ENCODE measurements at places on chromosomes 2 and 18. TPM values are rescaled to one million over a fixed set of nuclear protein-coding genes. Genes with fewer than 3 reads are reported as not detected.

VIT gene
- 3.6 TPM for total RNA-seq

PTPRN gene
- 1.1 TPM for total RNA-seq

NDUFS1 gene
- total RNA-seq: 67.9 TPM

GTF3C2 gene
- 61.4 TPM for total RNA-seq

BMP10 gene
- total RNA-seq: not detected

CNGA3 gene
- 0.10 TPM for total RNA-seq

ACTG2 gene
- 8.3 TPM for total RNA-seq

FLACC1 gene
- total RNA-seq: 1.1 TPM

CHRNA1 gene
- 0.41 TPM for total RNA-seq

POTEF gene
- total RNA-seq: 1.1 TPM

PPM1G gene
- 127 TPM for total RNA-seq

ELOA2 gene
- not detected for total RNA-seq

- no peaks in the 10 kb centered on the region for H3K27me3 ChIP-seq
- no peak overlapping the region for H3K4me3 ChIP-seq
Measured at GRCh38 chr2:44295633-44296359, 20.5 kb downstream of the SLC3A1 start.

DNA sequence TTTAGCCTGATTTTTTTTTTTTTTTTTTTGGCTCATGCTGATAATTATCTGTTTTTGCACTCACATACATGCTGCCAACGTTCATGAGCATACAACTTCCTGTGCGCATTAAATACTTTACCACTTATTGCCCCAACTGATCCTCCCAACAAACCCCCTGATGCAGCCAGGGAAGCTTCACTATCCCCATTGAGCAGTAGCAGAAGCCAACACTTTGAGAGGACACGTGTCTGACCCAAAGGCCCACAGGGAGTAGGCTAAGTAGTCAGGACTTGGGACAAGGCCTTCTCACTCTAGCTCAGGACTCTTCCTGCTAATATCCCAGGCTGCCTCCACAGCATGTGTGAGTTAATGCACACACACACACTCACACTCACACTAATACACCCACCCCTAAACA, 36.2 kb upstream of the MAT2A start:
- H3K36me3 ChIP-seq: no peaks in the 10 kb centered on the region
- peaks cover 4% of the 10 kb centered on the region for H3K4me1 ChIP-seq
- H3K4me3 ChIP-seq: no peak overlapping the region
- peaks cover 6% of the 10 kb centered on the region for H3K27me3 ChIP-seq

- H3K4me1 ChIP-seq: peaks cover 68% of the 10 kb centered on the region
- DNase-seq: no peak
- peak overlapping the region; percentile 59 for H3K27ac ChIP-seq
- H3K4me3 ChIP-seq: no peak overlapping the region
- no peaks in the 10 kb centered on the region for H3K36me3 ChIP-seq
Measured at GRCh38 chr2:10934979-10935350, 23.2 kb downstream of the KCNF1 start.

DNA sequence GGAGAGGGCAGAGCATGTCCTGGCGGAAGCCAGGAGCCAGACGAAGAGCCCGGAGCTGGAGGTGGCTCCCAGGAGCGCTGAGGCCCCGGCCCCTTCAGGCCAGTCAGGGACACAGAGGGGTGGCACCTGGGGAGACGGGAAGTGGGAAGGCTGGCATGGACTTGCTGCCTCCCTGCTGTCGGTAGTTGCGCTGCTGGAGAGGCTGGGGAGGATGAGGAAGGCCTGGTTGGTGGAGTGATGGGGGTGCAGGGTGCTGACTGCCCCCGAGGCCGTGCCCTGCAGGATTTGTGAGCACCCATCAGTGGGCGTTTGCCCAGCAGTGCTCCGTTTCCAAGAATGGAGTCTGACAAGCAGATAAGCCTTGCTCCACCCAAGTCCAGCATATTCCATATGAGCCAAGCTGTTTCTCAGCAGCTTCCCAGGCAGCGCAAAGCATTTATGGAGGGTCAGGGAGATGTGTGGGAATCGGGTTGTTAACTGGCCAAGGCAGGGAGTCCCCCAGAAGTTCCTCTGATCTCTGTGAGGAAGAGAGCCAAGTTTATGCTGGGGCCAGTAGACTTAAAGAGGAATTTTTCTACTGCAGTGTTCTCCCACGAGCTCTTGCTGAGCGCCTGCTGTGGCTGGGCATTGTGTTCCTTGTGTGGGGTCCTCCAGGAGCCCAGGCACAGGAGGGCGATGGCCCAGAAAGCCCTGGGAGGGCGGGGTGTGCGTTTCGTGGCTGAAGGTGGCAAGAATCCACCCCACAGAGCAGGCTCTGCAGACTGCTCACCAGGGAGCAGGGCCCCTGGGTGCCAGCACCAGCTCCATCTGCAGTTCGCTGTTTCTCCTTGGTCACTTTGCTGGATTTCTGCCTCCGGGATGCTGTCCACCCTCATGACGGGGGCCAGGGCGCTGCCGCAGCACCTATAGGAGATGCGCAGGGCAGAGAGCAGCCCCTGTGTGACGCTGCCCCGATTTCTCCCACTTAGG, 250.2 kb downstream of the ALPK2 start:
- H3K27ac ChIP-seq: peak overlapping the region; percentile 53
- peaks cover 16% of the 10 kb centered on the region for H3K36me3 ChIP-seq
- no peak for DNase-seq
- no peak overlapping the region for H3K4me3 ChIP-seq
- H3K27me3 ChIP-seq: peaks cover 5% of the 10 kb centered on the region

DNA sequence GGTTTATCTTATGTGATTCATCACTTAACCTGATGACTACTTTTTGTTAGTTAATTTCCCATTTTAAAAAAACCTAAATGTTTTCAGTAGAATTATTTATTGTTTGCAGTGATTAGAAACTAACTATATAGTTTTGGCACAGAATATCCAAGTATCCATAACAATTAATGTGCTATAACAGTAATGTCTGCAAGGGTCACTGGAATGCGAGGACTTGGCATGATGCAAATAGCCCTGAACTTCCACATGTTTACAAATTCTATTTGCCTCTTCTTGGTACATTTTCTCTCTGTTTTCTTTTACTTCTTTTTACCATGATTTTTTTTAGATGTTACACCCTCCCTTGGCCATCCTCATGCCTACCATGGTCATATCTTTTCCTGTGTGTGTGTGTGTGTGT, 49.3 kb upstream of the GALNT3 start:
- H3K27me3 ChIP-seq: no peaks in the 10 kb centered on the region
- H3K27ac ChIP-seq: no peak overlapping the region
- DNase-seq: no peak
- H3K4me1 ChIP-seq: no peaks in the 10 kb centered on the region

DNA sequence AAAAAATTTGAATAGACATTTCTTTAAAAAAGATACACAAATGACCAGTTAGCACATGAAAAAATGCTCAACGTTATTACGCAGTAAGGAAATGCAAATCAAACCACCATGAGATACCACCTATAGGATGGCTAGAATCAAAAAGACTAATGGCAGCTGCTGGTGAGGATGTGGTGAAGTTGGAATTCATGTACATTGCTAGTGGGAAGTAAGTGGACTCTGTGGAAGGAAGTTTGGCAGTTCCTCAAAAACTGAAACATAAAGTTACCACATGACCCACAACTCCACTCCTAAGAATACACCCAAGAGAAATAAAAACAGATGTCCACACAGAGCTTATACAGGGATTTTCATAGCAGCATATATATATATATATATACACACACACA, 51.2 kb downstream of the MBP start:
- no peak overlapping the region for H3K4me3 ChIP-seq
- no peak for DNase-seq
- peaks cover 13% of the 10 kb centered on the region for H3K4me1 ChIP-seq
- H3K27ac ChIP-seq: no peak overlapping the region
- H3K27me3 ChIP-seq: no peaks in the 10 kb centered on the region
- H3K36me3 ChIP-seq: peaks cover 5% of the 10 kb centered on the region

GRCh38 chr2:7607441-7608173, 690.4 kb downstream of the RNF144A start:
- H3K36me3 ChIP-seq: no peaks in the 10 kb centered on the region
- no peaks in the 10 kb centered on the region for H3K4me1 ChIP-seq
- no peak overlapping the region for H3K4me3 ChIP-seq
- H3K27me3 ChIP-seq: no peaks in the 10 kb centered on the region
- H3K27ac ChIP-seq: no peak overlapping the region

- peak overlapping the region; percentile 89 for H3K4me3 ChIP-seq
- H3K27ac ChIP-seq: peak overlapping the region; percentile 99
- H3K27me3 ChIP-seq: peaks cover 23% of the 10 kb centered on the region
- no peak for DNase-seq
Measured at GRCh38 chr2:96872591-96873349, 2.9 kb upstream of the SEMA4C start.

DNA sequence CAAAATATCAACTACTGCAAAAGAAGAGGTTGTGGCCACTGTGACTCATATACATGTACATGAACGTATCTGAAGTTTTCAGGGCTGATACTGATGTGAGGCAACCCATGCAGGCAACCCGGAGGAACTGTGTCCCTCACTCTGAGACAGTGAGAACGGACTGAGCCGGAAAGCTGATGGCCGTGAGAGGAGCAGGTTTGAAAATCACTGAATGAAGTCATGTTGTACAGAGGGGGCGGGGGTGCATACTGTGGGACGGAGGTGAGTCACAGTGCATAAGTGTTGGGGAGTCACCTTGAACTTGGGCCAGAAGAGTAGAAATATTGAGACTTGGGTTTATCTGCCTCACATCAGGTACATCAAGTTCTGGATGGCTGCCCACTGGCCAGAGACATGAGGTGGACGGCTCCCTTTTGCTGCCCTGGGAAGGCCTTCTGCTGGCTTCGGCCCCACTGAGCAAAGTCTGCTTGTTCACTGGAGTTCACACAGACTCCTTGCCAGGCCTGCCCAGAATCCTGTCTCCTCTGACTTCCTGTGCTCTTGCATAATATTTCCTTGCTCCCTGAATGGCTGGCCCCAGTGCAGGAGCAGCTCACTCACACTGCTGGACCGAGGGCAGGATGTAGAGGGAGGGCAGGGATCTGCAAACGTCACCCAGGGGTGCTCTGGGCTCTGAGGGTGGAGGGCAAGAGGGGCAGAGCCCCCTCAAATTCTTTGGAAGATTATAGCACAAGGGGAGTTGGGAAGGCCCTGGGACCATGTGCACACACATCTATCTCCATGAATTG, 18.1 kb downstream of the EPAS1 start:
- no peak overlapping the region for H3K27ac ChIP-seq
- peak; percentile 18 for DNase-seq
- H3K4me3 ChIP-seq: no peak overlapping the region
- peaks cover 2% of the 10 kb centered on the region for H3K27me3 ChIP-seq
- H3K4me1 ChIP-seq: peaks cover 39% of the 10 kb centered on the region

DNA sequence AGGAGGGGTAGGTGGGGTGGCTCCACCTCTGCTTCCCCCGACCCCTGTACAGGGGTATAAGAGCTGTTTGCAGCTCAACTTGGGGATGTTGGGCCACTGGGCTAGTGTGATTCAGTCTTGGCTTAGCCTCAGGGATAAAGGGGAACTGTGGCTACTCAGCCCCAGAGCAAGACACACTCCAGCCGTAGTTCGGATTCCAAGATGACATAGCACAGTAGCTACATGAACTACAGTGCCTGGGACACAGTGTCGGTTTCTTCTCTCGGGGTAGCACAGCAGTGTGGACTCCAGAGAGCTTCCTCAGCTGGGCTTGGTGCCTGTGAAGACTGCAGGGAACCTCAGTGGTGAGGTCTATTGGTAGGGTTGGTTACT, 21.1 kb downstream of the CARF start:
- DNase-seq: no peak
- no peak overlapping the region for H3K27ac ChIP-seq
- H3K36me3 ChIP-seq: peaks cover 13% of the 10 kb centered on the region
- H3K4me3 ChIP-seq: no peak overlapping the region

- H3K4me1 ChIP-seq: peaks cover 11% of the 10 kb centered on the region
- no peak overlapping the region for H3K27ac ChIP-seq
- no peaks in the 10 kb centered on the region for H3K36me3 ChIP-seq
- DNase-seq: no peak
- peaks cover 4% of the 10 kb centered on the region for H3K27me3 ChIP-seq
Measured at GRCh38 chr2:8310557-8311455, 371.1 kb upstream of the ID2 start.

DNA sequence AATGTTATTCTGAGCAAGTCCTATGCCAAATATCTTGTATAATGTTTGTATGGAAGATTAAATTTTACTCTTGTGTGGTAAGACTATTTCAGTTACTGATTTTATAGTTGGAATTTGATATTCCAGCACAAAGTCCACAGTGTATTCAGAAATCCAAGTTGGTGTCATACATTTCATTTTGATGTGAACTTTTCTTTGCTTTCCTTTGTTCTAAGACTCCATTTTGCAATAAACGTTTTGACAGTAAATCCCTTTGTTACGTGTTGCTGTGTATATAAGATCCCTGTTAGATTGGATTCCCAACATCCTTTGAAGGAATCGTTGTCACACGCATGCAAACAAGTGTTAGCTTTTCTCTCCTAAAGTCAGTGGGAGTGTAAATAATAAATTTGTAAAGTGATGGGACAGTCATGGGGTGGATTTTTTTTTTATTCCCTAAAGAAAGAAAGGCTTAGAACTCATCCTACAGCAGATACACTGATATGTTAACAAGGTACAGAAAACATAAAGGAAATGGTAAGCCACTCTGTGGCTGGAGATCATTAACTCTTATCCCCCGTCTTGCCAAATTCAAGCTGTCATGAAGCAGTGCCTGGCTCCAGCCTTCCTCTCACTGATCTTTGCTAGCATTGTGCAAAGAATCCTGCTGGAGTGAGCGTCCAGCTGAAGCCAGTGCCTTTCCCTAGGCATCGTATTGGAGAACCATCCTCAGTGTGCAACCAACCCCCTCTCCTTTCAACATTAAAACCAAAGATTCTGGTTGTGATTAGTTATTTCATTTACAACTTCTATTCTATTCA, 127.6 kb upstream of the CDCA7 start:
- no peaks in the 10 kb centered on the region for H3K4me1 ChIP-seq
- no peak overlapping the region for H3K27ac ChIP-seq
- no peaks in the 10 kb centered on the region for H3K27me3 ChIP-seq
- H3K36me3 ChIP-seq: no peaks in the 10 kb centered on the region
- no peak overlapping the region for H3K4me3 ChIP-seq
- DNase-seq: no peak

- H3K36me3 ChIP-seq: no peaks in the 10 kb centered on the region
- H3K4me1 ChIP-seq: no peaks in the 10 kb centered on the region
- no peaks in the 10 kb centered on the region for H3K27me3 ChIP-seq
- H3K27ac ChIP-seq: no peak overlapping the region
Measured at GRCh38 chr2:119553687-119554344, 9.6 kb downstream of the CFAP221 start.

DNA sequence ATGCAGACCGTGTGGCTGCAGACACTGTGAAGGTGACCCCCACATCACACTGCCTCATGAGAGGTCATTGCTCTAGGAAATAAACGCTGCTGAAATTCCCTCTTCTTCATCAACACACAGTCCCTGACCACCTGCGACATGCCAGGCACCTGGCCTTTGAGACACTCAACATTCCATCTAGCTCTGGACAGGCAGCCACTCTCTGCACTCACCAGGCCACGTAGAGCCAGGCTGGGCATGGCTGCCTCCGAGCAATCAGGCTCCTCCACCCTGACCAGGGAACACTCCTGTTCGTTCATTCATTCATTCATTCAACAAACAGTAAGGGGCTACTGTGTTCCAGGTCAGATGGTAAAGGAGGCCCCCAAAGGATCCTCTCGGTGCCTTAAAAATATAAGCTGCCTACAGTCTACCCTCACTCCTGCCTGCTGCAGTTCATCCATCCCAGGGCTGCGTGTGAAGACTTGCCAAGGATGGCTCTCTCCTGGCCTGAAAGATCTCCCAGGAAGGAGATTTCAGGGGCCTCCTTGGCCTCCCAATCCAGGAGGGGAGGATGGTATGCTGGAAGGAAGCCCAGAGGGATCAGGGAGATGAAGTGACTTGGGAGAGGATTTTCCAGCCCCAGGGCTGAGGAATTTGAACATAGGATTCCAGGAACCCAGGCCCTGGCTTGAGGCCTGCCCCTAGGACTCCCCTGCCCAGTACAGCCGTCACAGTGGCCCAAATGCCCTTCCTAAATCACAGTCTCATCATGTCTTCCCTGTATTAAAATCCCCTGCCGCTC, 66.7 kb downstream of the TNS1 start:
- H3K27ac ChIP-seq: peak overlapping the region; percentile 57
- no peaks in the 10 kb centered on the region for H3K36me3 ChIP-seq
- DNase-seq: no peak

All from endothelial cell (in vitro differentiated cells).